ENCODE measurements at places on chromosomes 16 and 17.

- DNase-seq, result no peak
Observed at GRCh38 chr16:77949445-77949844, 72.9 kb upstream of the CLEC3A start.

DNA sequence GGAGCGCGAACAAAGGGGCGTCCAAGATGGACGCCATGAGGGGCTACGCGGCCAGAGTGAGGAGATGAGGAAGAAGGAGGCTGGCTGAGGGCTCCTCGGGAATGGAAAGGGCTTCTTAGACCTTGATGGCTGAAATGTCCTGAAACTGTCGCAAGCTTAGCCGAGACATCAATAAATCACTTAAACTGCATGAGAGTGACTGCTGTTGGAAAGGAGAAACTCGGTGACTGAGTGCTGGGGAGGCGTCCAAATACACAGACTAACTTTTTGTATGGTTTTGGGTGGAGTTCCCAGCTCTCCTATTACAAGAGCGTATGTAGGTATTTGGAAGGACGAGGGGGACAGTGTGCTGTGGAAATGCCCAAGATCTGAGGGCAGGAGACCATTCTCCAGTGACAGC is 1.4 kb upstream of the GEMIN4 start:
- DNase-seq, result no peak

DNA sequence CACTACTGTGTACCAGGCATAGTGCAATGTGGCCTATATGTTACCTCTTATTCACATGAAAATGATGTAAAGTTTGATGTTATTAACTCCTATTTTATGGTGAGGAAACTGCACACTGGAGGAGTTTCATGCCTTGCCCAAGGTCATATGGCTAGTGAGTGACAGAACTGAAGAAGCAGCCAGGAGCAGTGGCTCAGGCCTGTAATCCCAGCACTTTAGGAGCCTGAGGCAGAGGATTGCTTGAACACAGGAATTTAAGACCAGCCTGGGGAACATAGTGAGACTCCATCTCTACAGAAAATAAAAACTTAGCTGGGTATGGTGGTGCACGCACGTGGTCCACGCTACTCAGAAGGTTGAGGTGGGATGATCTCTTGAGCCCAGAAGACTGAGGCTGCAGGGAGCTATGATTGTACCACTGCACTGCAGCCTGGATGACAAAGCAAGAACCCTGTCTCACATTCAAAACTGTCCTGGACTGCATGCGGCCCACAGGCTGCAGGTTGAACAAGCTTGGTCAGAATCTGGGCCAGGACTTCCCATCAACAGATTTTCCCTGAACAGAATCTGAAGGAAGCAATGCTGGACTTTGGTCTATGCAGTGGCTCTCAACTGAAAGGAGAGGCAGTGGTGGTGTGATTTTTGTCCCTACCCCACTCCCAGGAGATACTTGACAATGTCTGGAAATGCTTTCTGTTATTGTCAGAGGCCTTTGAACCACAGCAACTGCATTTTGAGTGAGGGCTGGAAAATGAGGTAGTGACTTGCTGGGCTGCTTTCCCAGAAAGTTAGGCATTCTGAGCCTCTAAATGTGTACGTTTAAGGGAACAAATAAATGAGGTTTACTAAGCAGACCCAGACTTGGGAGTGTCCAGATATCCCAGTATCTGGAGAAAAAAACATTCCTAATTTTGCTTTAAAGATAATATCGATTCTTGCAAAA is 479.5 kb downstream of the TMEM114 start:
- DNase-seq, result no peak

GRCh38 chr16:23701045-23701444 is 12.0 kb downstream of the ERN2 start:
- no peak for DNase-seq

- DNase-seq, result no peak
Observed at GRCh38 chr16:23006380-23006779, 142.9 kb downstream of the USP31 start.

- DNase-seq, result no peak
Observed at GRCh38 chr16:86797700-86798099, 219.4 kb downstream of the FOXL1 start.

DNA sequence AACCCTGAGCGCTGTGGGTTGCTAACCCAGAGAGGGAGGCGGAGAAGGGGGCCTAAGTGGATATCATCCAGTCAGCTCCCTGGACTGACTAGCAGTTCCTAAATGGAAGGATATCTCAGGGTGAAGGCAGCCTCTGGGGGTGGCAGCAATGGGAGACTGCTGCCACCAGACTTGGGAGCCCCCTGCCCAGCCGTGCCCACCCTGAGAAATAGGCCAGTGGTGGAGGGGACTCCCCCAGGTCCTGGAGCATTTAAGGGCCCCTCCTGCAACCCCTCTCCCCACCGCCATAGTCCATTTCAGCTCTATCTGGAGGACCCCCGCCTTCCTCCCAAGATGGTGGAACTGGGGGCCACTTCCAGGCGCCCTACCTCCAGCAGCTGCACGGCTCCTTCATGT is 8.4 kb downstream of the TSPOAP1 start:
- DNase-seq, result no peak

DNA sequence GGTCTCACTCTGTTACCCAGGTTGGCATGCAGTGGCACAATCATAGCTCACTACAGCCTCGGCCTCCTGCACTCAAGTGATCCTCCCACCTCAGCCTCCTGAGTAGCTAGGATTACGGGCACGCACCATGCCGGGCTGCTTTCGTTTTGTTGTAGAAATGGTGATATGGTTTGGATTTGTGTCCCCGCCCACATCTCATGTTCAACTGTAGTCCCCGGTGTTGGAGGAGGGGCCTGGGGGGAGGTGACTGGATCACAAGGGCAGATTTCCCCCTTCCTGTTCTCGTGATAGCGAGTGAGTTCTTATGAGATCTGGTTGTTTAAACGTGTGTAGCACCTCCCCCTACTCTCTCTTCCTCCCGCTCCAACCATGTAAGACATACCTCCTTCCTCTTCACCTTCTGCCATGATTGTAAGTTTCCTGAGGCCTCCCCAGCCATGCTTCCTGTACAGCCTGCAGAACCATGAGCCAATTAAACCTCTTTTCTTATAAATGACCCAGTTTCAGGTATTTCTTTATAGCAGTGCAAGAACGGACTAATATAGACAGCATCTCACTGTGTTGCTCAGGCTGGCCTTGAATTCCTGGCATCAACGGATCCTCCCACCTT is 6.0 kb downstream of the PDZD9 start:
- no peak for DNase-seq

DNA sequence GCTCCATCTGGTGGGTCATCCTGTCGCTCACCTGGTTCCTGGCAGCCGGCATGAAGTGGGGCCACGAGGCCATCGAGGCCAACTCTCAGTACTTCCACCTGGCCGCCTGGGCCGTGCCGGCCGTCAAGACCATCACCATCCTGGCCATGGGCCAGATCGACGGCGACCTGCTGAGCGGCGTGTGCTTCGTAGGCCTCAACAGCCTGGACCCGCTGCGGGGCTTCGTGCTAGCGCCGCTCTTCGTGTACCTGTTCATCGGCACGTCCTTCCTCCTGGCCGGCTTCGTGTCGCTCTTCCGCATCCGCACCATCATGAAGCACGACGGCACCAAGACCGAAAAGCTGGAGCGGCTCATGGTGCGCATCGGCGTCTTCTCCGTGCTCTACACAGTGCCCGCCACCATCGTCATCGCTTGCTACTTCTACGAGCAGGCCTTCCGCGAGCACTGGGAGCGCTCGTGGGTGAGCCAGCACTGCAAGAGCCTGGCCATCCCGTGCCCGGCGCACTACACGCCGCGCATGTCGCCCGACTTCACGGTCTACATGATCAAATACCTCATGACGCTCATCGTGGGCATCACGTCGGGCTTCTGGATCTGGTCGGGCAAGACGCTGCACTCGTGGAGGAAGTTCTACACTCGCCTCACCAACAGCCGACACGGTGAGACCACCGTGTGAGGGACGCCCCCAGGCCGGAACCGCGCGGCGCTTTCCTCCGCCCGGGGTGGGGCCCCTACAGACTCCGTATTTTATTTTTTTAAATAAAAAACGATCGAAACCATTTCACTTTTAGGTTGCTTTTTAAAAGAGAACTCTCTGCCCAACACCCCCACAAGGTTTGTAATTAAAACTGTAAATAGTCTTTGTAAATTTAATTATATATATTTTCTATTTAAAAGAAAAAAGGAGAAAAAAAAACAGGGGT is 1.7 kb downstream of the FZD2 start:
- no peak for DNase-seq

DNA sequence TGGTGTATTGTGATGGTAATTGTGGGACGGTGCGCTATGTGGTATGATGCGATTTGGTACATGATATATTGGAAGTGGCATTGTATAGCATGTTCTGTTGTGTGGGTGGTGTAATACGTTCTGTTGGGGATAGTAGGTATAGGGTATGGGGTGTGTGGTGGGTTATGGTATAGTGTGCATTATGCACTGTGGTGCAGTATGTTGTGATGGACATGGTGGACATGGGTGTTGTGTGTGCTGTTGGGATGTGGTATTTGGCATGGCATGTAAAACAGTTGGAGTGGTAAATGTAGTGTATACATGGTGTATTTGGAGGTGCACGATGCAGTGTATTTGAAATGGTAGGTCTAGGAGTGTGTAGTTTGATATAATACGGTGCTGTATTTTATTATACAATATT is 170.6 kb upstream of the CNTNAP4 start:
- DNase-seq, result no peak

DNA sequence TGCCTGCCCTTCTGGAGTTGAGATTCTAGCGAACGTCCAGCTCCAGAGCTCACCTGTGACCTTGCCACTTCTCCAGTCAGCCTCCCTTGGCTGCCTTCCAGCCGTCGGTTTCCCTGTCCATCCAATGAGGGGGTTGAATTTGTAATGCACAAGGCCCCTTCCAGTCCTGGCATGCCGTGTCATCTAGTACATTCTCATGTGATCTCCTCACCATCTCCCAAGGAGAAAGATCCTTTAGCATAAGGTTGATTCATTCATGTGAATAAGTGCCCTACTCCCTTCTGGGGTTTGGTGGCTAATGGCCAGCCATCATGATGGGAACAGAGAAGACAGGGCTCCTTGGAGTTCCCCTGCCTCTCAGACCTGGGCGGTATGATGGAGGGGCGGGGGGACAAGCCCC is 18.9 kb upstream of the ABCC3 start:
- no peak for DNase-seq

GRCh38 chr16:74831467-74831866 is 56.8 kb upstream of the FA2H start:
- DNase-seq, result no peak

DNA sequence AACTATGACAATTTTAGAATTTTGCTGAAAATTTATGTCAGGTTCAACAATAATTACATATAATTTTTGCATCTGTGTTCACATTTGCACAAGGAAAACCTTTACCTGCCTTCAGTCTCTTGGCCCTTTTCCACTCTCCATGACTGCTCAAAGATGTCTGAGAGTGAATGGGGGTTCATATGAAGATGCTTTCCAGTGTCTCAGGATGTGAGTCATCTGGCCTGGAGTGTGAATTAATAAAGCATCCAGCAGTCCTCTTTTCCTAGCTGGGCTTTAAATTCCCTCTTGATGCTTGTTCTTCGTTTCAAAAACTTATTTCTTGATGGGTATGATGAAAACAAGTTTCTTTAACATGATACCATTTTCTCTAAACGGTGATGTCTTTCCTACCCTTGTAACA is 99.9 kb downstream of the CDK5R1 start:
- DNase-seq, result no peak

DNA sequence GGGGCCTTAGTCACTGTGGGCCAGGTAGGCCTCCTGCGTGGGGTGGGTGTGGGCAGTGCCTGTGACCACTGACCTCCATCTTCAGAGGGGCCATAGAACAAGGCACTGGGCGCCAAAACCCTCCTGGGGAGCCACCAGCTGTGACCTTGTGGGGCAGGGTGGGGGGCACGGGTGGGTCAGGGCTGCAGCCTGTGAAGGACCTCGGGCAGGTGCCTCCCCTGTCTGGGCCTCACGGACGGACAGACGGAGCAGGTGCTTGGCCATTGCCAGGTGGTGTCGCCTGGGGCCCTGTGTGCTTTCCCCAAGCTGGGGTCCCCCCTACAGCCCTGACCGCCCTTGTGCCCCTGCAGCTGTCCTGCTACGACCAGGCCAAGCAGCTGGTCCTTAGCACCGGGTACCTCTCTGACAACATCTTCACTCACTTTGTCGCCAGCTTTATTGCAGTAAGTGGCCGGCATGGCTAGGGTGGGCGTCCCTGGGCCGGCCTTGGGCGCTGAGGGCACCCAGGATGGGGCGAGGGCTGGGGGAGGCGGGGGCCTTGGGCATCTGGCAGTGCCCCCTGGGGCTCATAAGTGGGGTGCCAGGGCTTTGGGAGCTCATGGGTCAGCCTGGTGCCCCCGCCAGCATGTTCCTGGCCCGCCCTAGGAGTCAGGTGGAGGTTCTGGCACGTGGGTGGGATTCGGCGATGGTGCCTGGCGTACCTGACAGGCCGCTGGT is 5.1 kb downstream of the SLC25A10 start:
- no peak for DNase-seq

- DNase-seq, result no peak
Observed at GRCh38 chr17:50511058-50511457, 2.8 kb downstream of the MYCBPAP start.

GRCh38 chr16:11084876-11085485 is 140.6 kb downstream of the CLEC16A start:
- peak; percentile 25 for DNase-seq

GRCh38 chr16:66751303-66751991 is at the start of gene DYNC1LI2:
TSS of gene DYNC1LI2 (minus strand) at chr16:66751609. CDS start at chr16:66751591, 18 bp downstream.
- DNase-seq, result peak; percentile 98

- DNase-seq, result no peak
Observed at GRCh38 chr17:27573971-27574525, 56.9 kb upstream of the LGALS9 start.

DNA sequence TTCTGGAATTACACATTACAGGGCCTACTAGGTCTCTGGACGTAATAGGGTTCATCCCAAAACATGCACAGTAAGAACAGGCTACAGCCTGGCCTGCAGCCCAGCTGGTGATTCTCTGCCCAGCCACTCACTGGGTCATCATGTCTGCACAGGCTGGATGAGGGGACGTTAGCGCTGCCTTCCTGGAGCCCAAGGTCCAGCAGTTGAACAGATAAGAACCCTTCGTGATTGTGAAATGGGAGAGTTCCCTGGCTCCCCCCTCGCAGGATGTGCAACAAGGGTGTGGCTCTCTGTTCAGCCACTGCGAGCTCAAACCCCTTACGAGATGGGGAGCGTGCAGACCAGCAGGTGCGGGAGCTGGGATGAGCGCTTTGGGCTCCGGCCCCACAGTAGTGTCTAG is 200.0 kb upstream of the CDH5 start:
- DNase-seq, result no peak

- no peak for DNase-seq
Observed at GRCh38 chr17:45646288-45646988, 137.7 kb upstream of the CRHR1 start.

Measured in AG08396 (cell line).